Femur (tissue), 1 donor: ENCODE measurements at places on chromosomes 4 and X.

DNA sequence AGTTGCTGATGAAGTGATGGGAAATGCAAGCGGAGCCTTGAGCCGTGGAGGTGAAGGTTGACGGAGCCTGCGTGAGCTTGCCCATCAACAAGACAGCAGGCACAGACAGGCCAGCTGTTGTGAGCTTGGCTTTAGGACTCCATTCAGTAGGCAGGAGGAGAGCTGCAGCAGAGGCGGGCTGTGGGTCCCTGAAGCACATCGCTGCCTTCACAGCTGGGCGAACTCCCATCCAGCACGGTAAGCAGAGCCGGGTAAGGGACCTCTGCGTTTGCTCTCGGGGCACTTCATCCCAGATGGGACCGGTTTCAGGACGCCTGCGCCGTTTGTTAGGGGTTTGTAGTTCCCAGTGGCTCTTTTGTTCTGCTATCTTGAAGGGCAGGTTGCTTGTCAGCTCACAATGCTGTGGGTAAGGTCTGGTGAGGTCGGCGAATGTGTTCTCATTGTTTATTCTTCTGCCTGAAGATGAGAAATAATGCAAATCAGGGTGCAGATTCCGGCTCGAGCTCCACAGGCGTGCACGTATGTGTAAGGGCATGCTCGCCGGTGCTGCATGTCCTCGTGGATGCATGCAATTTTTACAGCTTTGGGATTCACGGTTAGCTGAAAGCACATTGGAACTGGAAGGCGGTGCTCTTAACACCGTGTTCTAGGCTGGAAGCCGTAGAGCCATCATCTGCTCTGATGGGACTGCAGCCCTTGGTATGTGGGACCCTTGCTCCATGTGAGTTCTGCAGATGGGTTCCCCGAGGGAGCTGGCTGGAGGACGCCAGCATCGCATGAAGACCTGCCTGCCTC lies 54.6 kb upstream of the CLDN34 start:
- no peak for DNase-seq

DNA sequence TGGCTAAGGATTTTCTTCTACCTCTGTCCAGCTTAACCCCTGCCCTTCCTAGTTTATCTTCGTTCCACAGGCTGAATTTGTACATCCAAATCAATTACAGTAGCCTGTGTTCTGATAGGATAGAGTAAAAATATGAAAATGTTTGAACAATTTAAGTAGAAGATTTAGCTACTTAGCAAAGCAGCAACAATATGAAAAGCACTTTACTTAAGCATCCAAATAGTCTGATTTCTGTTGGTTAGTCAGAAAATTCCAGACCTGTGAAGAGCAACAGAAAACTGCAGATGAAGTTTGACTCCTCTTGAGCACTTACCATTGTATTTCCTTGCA lies 2.0 kb downstream of the ARSJ start:
- DNase-seq, result no peak

DNA sequence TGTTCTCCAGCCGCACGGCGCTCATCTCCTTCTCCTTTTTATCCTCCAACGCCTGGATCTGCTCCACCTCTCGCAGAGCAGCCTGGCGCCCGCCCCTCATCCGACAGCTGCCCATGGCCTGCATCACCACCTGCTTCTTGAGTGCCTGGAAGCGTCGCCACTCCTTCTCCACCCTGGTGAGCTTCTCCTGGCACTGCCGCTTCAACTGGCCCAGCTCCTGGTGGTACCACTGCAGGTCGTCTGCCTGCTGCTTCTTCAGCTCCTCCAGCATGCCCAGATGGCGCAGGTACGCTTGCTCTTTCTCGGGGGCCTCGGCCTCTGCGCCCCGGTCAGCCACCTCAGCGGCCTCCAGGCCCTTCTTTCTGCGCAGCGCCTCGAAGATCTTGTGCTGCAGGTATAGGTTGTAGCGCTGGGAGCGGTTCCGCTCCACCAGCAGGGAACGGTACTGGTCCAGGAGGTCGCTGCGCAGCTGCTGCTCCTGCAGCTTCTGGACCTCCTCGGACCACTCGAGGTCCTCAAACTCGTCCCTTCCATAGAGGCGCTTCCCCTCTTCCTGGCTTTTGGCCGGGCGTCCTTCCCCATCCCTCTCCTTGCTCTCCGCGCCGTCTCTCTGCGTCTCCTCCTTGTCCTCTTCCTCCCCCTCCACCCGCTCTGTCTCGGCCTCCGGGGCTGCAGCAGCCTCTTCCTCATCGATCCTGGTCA lies 1.2 kb upstream of the TADA2B start:
- DNase-seq, result no peak

- DNase-seq, result no peak
Observed at GRCh38 chr4:83216959-83217683, 67.5 kb downstream of the COQ2 start.

DNA sequence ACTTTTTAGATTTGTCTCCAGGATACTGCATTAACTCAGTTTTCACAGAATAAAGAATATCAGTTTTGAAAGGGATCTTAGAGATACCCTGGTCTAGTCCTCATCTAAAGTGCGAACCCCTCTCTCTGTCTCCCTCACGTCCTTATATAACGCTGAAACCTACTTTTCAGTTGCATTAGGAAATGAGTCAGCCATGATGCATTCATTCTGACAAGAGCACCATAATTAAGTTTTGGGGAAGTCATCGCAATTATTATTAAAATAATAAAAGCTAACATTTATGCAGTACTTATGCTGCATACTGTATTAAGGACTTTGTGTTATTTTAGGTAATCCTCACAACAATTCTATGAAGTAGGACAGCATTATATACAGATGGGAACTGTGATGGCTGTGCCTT lies 116.1 kb downstream of the REELD1 start:
- DNase-seq, result no peak

GRCh38 chr4:11228530-11228929 lies 200.2 kb downstream of the HS3ST1 start:
- DNase-seq, result no peak

DNA sequence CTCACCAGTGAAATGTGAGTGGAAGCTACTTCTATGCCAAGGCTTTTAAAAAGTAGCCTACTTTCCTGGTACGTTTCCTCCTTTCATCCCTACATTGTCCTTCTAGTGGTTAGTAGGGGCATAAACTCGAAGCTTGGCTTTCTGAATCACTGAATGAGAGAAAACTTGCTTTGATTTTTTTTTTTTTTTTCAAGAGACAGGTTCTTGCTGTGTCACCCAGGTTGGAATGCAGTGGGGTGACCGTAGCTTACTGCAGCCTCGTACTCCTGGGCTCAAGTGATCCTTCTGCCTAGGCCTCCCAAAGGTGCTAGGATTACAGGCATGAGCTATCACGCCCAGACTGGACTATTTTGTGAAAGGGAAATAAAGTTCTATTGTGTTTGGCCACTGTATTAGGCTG lies 89.1 kb upstream of the IGFBP7 start:
- DNase-seq, result no peak

GRCh38 chrX:31012509-31013025 lies 59.3 kb downstream of the FTHL17 start:
- DNase-seq, result no peak

DNA sequence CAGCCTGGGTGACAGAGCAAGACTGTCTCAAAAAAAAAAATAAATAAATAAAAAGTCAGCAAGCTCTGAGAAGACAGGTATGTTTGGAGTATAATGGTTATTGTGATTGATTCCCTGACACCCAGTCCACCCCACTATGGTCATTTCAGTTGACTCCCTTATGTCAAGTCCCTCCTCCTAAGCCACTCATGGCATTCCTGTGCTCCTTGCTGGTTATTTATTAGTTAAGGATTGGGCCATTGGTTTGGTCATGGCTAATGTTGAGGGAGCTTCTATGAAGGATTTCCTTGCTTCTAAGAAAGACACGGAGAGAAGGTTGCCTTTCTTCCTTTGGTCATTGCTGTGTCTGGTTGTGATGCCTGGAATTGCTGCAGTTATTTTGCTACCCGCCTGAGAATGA lies 140.1 kb downstream of the UCHL1 start:
- DNase-seq, result no peak

GRCh38 chr4:127352220-127353113 lies 280.3 kb upstream of the INTU start:
- DNase-seq, result no peak

- no peak for DNase-seq
Observed at GRCh38 chrX:6005856-6006255, 222.8 kb downstream of the NLGN4X start.

- peak; percentile 33 for DNase-seq
Observed at GRCh38 chrX:136147976-136148375, 643 bp downstream of the FHL1 start.

- DNase-seq, result no peak
Observed at GRCh38 chrX:132518401-132518800, 29.6 kb upstream of the MBNL3 start.

- DNase-seq, result no peak
Observed at GRCh38 chrX:117895418-117895817, 221.2 kb downstream of the KLHL13 start.

DNA sequence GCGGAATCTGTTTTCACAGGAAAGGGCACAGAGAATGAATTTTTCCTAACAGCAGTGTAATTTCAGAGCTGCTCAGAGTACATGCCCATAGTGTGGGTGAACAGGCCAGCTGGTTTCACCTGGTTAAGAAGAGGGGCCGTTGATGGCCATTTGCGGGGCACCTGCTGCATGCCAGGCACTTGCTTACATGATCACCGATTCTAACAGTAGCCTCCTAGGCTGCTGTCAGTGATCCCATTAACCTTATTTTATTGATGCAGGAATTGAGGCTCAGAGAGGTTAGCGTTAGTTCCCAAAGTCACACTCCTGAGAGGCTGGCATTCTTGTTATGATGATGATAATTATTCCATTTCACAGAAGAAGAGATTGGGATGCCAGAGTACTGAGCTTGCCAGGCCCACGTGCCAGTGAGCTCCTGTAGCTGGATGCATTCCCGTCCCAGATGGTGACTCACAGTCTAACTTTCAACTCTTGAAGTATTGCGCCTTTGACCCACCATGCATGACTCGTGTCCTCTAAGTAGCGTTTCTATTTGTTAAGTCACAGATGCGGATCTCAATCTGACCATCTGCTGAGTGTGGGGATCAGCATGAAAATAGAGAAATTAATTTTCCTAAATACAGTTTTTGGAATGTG lies 76.5 kb downstream of the PSAPL1 start:
- DNase-seq, result no peak

GRCh38 chrX:98380556-98380955 lies 1496.8 kb downstream of the RPA4 start:
- no peak for DNase-seq

GRCh38 chrX:103214870-103215424 lies at the start of gene BEX4:
Gene BEX4 (plus strand): TSS chrX:103215108. CDS start chrX:103216154, 1,046 bp downstream.
- DNase-seq, result peak; percentile 90
